ENCODE measurements at places on chromosomes 2 and 18.

GRCh38 chr2:189870381-189871085 lies 86.3 kb downstream of the PMS1 start:
- peak; percentile 37 for DNase-seq

DNA sequence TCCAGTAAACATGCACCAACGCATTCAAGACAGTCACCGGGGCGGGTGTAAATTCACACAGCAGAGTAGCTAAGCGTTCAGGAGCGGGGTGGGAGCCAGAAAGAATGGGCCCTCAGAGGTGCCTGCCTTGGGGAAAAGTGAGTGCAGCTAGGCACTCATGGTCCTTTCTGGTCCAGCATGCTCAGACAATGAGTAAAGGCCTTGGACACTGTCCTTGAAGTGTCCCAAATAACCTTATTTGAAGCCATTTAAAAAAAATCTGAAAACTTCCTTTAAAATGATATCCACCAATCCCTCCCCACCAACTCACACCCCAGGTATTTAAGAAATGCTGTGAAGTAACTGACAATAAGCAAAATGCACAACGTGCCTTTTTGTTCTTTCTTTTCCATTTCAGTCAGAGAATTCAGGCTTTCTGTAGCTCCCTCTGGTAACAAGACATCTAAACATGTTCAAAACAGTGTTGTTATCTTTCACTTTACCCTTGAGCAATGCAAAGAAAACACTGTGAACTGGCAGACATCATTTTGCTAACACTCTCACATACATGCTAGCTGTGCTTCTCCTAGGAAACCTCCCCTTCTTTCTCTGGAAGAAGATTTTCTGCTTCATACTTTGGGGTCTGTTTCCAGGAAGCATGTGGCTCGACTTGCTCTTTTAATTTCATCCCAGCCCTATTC lies 445.1 kb upstream of the SPRED2 start:
- no peak for DNase-seq

GRCh38 chr2:109129921-109130722 lies 1.1 kb downstream of the SH3RF3 start:
- no peak for DNase-seq

DNA sequence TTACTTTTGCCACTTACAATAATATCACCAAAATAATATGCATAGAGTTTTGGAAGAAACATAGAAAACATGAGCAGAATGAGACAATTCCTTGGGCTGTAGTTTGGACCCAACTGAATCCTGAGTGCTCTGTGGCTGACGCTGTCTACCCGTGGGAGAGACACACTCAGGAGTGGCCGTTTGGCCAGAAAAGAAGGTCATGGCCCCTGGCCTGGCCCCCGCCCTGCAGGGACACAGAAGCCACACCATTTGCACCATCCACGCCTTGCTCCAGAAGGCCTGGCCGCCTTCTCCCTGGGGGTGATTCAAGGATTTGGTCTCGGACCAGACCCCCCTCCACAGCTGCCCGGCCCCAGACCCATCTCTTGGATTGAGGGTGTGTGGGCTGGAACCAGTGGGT lies 6.4 kb upstream of the D2HGDH start:
- DNase-seq = no peak

DNA sequence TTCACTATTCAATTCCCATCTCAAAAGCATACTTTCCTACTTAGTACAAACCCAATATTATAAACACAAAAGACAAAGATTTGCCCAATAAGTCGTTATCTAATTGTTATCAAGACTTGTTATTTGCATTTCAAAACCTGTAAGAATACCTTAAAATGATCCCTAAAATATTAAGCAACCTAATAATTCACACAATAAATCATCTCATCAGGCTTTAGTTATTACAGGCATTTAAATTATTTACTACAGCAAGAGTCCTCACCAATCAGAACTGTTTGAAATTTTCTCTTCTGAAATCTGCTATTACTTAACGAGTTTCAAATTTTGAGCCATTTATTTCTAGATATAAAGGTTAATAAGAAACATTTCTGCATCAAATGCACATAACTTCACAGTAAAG lies 1.6 kb downstream of the CCDC88A start:
- DNase-seq = no peak

DNA sequence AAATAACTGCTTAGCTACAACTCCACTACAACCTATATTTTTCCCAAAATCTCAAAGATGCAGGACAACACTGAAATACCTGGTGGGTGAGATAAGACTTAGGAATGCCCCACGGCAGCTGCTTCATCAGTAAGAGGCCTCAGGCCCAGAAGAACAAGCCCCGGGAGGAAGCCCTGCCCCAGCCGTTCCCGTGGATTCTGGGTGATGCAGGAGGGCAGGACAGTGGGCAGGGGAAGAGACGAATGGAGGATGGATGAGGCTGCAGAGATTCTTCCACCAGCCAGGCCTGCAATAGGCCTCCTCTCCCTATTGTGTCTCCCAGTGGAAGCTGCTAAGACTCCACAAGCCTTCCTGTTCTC lies 197.9 kb upstream of the HDAC4 start:
- no peak for DNase-seq

DNA sequence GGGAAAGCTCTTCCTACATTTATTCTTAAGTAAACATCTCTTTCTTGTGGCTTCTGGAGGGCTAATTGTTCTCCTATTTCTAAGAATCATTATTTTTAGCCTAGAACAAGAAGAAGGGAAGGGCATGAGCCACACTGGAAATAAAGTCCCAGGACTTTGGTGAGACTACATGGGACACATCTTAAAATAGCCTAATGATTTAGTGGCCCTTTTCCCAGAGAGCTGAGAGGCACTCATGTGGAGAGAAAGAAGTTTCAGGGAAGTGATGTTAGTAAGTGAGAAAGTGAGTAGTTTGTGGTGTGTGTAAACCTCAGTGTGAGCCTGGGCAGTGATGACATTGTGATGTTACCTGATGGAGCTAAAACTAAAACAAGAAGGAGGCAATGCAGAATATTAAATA lies 14.6 kb downstream of the ITGA4 start:
- no peak for DNase-seq

DNA sequence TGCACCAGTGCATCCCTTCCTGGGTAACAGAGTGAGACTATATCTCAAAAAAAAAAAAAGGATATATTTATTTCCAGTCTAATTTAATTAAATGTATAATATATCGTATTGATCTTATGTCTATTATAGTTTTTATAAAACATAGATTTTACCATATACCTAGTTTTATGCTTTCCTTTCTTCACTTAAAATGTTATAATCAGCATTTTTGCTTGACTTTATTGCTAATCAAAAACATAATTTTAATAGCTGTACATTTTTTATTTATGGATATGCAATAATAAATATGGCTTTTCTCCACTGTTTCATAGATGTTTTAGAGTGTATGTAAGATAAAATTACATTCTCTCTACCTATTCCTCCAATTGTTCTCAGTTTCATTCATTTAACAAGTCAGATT lies 958.0 kb downstream of the EPHA4 start:
- no peak for DNase-seq

DNA sequence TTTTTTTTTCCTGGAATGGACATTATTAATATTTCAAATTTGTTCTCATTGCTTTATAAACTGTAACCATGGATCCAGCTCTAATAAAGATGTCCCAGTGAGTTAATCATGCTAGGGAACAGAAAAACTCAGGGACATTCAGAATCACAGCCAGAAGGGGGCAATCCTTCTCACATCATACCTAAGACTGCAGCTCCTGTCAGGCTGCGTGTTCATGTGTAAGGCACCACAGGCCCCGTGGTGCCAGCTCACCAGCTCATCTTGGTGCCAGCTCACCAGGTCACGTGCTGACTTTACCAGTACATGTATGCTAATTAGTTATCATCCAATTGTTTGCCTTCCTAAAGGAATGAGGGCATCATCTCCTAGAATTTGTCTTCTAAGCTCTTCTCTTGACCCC lies 84.7 kb upstream of the NEDD4L start:
- DNase-seq = no peak

- no peak for DNase-seq
Observed at GRCh38 chr18:75644871-75645270, 217.4 kb upstream of the SMIM21 start.

- DNase-seq = no peak
Observed at GRCh38 chr18:69233465-69234054, 167.1 kb upstream of the DOK6 start.

GRCh38 chr2:221104361-221104811 lies 467.7 kb downstream of the EPHA4 start:
- DNase-seq = no peak

DNA sequence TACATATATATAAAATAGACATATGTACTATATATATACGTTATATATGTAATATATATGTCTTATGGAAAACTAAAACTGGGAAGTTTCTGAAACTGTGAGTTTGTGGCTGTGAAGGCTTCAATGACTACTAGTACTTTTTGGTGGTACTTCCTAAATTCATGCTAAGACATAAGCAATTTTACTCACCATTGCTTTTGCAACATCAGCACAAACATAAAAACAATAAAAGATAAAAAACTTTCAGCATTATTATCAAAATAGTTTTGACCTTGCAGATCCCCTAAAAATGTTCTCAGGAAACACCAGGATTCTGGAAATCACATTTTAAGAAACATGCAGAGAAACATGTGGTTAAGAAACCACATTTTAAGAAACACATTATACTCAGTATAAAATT lies 269.9 kb downstream of the PID1 start:
- DNase-seq = no peak

- no peak for DNase-seq
Observed at GRCh38 chr2:233972941-233973575, 55.9 kb downstream of the TRPM8 start.

DNA sequence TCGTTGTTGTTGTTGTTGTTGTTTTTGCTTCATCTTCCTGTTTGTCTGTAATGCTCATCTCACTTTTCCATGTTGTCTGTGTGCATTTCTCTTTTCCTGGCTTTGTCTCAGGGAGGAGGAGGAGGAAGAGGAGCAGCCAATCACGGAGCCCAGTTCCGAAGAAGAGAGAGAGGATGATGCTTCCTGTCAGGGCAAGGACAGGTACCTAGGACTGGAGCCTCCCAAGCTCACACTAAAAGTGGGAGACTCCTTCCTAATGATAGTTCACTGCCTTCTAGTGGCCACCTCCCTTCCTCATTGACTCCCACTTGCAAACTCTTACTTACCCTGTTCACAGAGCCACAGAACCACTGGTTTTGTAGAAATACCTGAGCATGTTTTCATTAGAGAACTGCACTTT lies 179.6 kb downstream of the TPGS2 start:
- DNase-seq = no peak

GRCh38 chr2:102313025-102313424 lies 1.7 kb downstream of the IL1RL1 start:
- DNase-seq = no peak

DNA sequence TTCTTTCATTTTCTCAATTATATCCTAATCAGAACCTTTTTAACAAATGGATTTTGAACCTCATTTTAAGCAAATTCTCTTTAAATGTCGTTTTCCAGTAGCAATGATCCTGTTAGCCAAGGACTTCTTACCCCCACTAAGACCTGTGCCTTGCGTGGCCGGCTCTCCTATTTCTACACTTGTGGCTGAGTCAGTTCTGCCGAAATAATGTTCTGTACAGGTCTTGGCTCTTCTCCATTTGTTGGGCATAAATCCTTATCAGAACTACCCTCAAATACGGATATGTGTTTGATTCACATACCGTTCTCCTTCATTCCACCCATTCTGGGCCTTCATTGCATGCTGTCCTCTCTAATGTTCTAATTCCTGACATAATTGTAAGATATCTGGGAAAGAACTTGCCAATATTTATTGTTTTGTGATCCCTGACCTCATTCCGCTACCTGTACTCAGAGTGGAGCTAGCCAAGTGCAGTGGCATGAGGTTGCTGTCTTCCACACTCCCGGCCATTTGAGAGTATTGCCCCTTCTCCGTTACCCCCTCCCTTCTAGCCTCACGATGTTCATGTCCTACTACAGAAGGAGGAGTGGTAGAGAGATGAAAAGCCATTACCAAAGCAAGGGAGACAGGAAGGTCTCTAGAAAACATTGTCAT lies 78.7 kb downstream of the MYOM1 start:
- no peak for DNase-seq

- DNase-seq = no peak
Observed at GRCh38 chr18:32213693-32214092, 23.9 kb downstream of the MEP1B start.

DNA sequence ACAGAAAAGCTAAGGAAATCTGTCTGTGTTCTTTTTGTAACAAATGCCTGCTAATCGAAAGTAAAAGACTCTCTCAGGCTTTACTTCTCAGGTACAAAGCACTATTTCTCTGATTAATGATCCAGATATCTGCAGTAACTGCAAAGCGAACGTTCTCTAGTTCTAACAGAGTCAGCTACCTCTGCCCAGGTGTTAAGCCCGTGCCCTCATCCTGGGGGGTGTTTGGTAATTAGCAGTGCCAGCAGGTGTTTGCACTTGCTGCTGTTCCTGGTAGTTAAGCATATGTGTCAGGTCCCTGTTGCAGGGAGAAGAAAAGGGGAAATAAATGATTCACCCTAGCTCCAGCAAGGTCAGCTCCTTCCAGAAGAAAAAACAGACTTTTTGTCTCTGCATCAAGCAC lies 58.8 kb upstream of the CRIM1 start:
- DNase-seq = no peak

GRCh38 chr2:9021563-9022211 lies 18.2 kb upstream of the MBOAT2 start:
- no peak for DNase-seq

- no peak for DNase-seq
Observed at GRCh38 chr2:175786471-175787124, 215.5 kb downstream of the LNPK start.

- no peak for DNase-seq
Observed at GRCh38 chr2:104856973-104857261, 3.0 kb downstream of the POU3F3 start.

GRCh38 chr18:22172594-22173049 lies 3.2 kb downstream of the GATA6 start:
- no peak for DNase-seq

DNA sequence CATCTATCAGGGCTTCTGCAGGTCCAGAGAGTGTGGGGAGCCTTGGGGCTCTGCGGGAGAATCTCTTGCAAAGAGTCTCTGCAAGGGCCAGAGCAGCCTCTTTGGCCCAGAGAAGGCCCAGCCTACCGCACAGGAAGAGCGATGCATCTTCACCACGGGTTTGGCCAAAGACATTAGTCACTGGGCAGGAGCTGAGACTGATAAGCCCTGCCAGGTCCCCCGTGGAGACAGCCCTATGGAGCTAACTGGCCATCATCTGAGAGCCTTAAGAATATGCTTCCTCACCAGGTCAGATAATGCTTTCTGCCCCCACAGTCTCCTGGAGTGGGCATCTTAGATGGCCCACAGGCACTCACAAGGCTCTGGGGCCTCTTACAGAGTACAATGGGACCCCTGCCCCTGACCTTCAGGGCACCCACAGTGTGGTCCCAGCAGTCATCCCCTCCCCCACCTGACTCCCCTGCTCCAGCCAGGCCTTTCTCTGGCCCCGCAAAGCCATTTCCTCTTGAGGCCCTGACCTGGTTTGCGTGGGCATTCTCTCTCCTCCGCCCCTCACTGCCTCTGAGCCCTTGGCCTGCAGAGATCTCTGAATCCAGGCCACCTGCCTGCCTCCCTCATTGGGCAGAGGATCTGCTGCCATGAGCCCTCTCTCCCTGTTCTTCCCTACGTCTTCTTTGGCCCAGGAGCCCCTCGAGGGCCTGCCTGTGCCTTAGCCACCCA lies 31.9 kb upstream of the MAPRE3 start:
- no peak for DNase-seq

All from GF-D8 (cell line).